Activated CD4-positive, CD25-positive, alpha-beta regulatory T cell (primary cell): ENCODE measurements at places on chromosomes 7 and 10.

DNA sequence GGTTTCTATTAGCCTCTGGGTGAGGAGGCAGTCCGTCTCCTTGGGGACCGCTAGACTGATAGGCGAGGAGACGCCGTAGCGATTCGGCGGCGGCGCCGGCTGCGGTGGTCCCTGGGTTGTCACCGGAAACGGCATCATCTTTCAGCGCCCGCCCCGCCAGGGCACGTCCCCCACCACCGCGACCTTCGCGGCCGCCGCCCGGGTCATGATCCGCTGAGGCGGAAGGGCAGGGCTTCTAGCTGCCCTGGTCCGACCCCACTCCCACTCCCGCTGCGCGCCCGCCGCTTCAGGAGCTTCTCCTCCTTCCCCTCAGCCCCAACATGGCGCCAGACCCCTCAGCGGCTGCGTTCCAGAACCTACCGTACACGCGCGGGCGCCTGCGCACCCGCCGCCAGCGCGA lies at the start of gene PAPOLB:
TSS of gene PAPOLB (minus strand) at position 358 of the 400 bp plus-strand sequence. CDS start at position 138, 220 bp downstream.
- DNase-seq = no peak

DNA sequence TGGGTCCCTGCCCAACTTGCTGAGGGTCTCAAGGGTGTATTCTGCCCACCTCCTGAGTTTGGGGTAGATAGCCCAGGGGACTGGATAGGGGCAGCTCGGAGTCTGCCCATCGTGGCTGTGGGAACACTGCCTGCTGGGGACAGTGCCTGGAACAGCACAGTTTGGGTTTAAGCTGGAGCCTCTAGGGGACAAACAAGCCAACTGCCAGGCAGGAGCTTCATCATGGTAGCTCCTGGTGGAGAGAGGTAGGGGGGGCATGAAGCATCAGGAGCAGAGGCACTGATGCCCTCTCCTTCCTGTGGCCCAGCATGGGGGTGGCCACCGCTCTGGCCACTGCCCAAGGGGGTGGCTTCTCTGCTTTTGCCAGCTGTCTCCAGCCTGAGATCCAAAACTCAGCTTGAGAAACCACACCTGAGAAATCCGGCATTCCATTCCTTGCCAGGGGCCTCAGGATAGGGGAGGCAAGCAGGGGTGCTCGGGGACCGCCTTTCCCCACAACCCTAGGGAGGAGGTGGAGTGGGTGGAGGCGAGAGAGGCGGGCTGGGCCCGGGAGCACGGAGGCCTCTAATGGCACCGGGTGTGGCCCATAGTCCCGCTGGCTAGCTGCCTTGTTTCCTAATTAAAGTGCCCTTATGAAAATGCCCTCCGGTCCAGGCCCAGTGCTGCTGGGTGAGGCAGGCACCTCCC lies 47.6 kb downstream of the UNC5B start:
- no peak for DNase-seq

GRCh38 chr7:148274118-148274517 lies 316.4 kb upstream of the C7orf33 start:
- DNase-seq = no peak

DNA sequence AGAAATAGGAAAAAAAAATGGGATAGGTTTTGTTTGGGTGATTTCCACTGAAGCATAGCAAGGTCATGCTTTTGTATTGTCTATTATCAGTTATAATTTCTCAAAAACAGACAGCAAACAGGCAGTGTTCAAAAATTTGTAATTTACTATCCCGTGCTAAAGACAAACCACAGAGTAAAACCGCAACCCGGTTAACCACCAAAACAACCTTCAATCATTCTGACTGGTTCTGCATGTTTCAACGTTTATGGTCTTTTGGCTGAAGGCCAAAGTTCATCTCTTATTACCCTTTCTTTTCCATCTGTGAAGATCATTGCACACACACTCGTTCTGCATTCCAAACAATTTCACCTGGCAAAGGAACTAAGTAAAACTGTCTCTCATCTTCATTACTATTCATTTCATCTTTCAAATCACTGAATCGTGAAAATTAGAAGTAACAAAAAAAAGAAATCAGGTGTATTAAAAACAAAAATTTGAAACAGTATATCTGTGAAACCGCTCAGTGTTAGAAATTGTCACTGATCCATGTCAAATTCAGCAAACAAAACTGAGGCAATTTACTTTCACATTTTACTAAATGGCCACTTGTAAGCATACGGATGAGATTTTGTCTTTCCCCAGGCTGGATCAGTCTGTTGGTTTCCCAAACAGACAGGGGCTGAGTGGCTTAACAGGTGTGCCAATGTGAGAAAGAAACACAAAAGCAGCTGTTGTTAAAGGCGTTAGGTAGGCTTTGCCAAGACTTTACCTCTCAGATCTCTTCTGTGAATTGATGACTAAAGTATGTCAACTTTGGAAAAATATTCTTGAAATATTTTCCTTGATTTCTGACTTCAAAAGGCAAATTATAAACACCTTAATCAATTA lies 539.6 kb downstream of the CNTNAP2 start:
- DNase-seq = no peak
